ENCODE measurements at places on chromosomes 5 and 9.

GRCh38 chr5:2453781-2454180, 297.7 kb downstream of the IRX2 start:
- DNase-seq = no peak

GRCh38 chr9:23232831-23233230, 593.2 kb downstream of the ELAVL2 start:
- no peak for DNase-seq

DNA sequence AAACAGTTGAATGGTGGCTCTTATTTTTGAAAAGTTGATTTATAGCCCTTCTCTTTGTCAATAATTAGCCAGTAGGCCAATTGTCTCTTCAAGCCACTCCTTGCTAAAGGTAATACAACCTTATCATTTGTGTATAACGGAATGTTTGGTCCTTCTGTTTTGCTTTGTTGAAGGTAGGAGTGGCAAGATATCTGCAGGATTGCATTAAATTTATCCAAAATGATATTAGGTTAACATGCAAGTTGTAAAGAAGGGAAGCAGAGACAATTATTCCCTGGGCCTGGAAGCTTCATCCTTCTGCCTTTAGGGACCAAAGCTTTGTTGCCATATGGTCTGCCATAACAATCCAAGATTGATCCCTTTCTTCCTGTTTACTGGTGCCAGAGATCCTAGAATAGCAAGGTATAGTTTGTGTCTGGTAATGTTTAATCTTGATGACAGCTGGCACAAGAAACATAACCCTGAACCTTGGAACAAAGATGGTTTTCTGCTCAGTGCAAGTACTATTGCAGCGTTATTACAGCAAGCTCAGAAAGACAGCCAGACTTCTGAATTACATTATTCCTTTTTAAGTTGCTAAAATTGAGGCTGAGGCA, 15.5 kb upstream of the FSD1L start:
- DNase-seq = no peak

- no peak for DNase-seq
Measured at GRCh38 chr5:138439477-138440158, 761 bp downstream of the REEP2 start.

DNA sequence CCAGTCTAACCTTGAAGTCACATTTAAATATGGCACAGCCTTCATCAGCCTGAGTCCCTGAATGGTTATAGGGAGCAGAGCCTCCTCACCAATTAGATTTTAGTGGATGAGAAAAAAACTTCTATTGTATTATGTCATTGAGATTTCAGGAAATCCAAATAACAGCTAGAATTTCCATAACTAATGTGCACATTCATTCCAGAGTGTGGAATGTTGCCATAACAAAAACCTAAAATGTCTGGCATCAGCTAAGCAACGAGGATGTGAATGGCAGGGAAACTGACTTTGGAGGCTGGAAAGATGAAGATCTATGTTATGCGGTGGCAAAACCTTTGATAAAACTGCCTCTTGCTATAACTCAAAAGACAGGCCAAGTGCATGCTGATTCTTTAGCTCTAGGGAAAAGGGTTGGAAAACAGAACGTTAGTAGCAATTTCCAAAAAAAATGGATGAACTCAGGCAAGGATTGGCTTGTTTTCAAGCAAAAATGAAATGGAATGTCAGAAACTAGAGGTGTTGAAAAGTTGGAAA, 91.3 kb upstream of the NFIB start:
- no peak for DNase-seq

GRCh38 chr5:152584103-152584502, 179.0 kb upstream of the NMUR2 start:
- no peak for DNase-seq

DNA sequence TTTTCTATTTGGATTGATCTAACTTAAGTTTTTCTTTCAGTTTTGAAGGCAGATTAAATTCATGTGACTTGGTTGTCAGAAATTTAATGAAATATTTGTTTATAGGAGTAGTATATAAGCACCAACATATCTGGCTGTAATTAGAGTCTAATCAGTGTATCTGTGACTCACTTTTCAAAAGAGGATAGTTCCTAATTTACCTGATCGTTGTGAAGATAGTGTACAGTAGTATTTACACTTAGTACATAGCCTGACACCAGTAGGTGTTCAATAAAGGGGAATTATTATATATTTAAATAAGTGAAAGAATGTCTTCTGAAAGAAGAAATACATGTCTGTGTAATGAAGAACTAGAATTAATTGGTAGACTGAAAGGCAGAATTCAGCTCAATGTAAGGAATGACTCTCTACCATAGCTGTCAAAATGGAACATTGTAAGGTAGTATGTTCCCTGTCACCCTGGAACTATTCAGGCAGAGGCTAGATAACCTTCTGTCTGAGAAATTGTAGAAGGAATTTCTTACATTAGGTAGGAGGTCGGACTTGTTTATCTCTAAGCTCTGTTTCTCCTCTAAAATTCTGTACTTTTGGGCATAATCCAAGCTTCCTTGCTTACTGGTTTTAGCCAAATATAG, 8.6 kb downstream of the TGFBR1 start:
- DNase-seq = no peak

DNA sequence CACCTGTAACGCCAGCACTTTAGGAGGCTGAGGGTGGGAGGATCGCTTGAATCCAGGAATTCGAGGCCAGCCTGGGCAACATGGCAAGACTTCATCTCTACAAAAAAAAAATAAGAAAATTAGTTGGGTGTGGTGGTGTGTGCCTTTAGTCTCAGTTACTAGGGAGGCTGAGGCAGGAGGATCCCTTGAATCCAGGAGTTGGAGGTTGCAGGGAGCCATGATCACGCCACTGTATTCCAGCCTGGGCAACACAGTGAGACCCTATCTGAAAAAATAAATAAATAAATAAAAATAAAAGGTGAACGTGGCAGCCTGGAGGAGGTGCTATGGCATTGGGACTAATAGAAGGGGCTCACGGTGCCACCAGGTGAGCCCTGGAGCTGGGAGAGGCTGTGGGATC, 7.1 kb downstream of the FGFR4 start:
- no peak for DNase-seq

DNA sequence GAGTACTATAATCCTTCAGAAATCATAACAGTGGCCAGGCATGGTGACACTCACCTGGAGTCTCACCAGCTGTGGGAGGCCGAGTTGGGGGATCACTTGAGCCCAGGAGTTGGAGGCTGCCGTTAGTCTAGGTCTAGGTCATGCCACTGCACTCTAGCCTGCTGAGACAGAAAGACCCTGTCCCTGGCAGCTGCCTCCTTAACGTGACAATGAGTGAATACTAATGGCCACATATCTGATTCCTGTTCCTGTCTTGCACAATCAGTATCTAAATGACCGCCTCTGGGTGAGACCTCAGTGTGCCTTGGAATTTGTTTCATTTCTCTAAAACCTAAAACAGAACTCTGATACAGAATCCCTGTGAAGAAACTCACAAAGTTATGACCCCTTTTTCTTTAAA, 131.0 kb upstream of the DAB2 start:
- no peak for DNase-seq

DNA sequence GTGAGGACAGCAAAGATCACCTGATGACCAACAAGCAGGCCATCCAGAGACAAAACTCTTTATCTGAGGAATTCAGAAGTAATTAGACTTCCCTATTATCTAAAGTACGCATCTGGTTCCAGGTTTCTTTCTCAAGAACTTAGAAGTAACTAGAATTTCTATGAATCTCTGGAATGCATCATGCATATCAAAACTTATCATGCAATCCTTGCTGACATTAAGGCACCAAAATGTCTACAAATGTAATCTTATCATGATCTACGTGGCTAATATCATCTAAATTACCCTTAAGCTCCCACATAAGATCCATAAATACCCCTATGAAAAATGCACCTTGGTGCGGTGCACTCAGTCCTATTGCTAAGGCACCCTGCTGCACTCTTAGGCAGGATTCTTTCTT, 488.1 kb upstream of the TLE4 start:
- no peak for DNase-seq

- DNase-seq = peak; percentile 44
Measured at GRCh38 chr9:34271265-34272006, 57.6 kb downstream of the KIF24 start.

DNA sequence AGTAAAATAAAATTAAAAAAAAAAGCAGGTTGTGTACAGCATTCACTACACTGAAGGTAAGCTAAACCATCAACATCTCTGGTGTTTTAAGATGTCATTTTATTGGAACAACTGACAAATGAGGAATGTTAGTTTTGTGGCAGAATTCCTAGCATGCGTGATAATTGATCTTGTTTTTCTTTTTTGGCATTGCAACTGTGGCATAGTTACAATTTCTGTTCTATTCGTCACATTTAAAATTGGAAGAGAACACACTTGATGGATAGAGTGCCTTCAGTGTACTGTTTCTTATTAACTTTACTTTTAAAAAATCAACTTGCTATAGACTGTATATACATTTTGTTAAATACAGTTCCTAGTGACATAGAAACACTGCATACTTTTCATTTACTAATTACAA, 43.6 kb upstream of the TNFSF15 start:
- no peak for DNase-seq

- no peak for DNase-seq
Measured at GRCh38 chr9:129170229-129170628, 7.8 kb downstream of the IER5L start.

DNA sequence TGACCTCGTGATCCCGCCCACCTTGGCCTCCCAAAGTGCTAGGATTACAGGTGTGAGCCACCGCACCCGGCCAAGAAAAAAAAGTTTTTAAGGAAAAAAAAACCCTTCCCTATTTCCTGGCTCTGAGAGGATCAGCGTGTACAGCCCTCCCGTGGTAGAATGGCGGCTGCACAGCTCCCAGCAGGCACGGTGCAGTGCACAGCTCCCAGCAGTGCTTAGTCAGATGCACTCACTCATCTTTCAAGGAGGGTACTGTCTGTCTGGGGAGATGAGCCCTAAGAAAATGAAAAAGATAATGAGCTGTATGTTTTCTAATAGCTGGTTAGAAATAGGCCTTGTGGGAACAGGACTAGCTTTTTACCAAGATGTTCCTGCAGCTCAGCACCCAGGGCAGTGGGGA, 36.7 kb upstream of the SLC2A8 start:
- DNase-seq = no peak

- DNase-seq = no peak
Measured at GRCh38 chr5:133861161-133861737, 107.2 kb downstream of the C5orf15 start.

- no peak for DNase-seq
Measured at GRCh38 chr5:93572608-93573353, 8.2 kb downstream of the NR2F1-AS1 start.

GRCh38 chr9:136197930-136198604, 6.9 kb downstream of the LHX3 start:
- DNase-seq = no peak

GRCh38 chr9:134433101-134433500, 106.8 kb downstream of the RXRA start:
- no peak for DNase-seq

DNA sequence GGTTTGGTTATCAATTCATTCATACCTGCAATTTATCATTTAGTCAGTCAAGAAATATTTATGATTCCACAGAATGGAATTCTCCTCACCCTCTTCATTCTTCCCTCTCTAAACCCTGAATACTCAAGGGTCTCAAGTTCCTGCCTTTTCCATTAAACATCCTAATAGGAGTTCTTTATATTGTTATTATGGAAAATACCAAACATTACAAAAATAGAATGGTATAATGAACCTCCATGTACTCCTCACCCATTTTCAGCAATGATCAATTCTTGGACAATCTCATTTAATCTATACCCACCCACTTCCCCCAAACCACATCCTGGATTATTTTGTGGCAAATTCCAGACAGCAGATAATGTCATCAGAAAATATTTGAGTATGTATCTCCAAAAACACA, 74.5 kb downstream of the ADAMTS12 start:
- DNase-seq = no peak

- no peak for DNase-seq
Measured at GRCh38 chr9:94913550-94913949, 187.1 kb downstream of the AOPEP start.

DNA sequence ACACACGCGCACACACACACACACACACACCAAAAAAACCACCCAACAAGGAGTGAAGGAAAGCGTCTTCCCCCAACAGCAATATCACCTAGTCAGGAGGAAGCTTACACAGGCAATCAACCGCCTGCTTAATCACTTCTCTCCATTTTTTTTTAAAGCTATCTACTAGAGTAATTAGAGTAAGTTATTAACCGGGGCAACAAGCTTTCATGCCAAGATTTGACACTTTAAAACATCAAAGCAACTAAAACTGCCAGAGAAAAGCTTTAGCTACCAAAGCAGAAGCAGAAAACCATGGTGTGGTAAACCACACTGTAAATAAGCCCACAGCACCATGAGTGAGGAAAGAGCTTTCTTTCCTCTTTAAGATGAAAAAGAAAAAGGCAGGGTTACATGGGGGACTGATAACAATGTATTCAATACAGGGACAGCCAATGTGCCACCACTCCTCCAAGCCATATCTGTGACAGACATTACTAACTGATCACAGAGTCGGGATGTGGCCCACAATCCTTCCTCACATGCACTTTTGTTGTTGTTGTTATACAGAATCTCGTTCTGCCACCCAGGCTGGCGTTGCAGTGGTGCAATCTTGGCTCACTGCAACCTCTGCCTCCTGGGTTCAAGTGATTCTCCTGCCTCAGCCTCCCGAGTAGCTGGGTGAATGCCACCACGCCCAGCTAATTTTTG, 282.1 kb downstream of the CRB2 start:
- DNase-seq = no peak

GRCh38 chr5:65423623-65424022, 58.1 kb downstream of the ADAMTS6 start:
- DNase-seq = no peak

GRCh38 chr5:98827161-98827560, 53.7 kb downstream of the RGMB start:
- DNase-seq = no peak

- DNase-seq = peak; percentile 43
Measured at GRCh38 chr9:4095484-4095883, 204.4 kb downstream of the GLIS3 start.

DNA sequence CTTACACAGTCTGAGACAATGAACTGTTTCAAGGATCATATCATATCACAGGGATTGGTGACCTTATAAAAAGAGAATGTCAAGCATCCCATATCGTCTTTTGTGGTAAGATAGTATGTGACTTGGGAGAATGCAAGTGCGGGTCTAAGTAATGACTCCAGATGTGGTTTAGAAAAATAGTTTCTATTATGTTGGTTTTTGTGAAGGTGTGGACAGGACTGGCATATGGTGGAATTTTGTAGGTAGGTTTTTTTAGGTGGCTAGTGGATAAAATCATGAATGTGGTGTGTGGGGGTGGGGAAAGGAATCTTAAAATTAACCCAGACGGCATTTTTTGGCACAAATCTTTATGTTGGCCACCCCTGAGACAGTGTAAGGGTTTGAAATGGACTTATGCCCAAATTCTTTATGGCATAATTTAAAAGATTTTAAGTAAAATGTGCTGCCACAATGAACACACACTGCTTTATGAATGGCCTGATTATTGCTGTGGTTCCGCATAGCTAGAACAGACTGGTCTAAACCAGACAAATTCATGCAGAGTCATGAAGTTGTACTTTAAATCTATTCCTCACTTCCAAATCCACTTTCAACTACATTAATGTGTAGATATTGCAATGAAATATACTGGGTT, 204.8 kb upstream of the HAPLN1 start:
- no peak for DNase-seq

GRCh38 chr5:151800532-151800931, 28.8 kb downstream of the G3BP1 start:
- DNase-seq = no peak

GRCh38 chr5:76679231-76679630, 36.7 kb upstream of the F2R start:
- no peak for DNase-seq

- no peak for DNase-seq
Measured at GRCh38 chr5:30856242-30856641, 337.2 kb upstream of the CDH6 start.

Measured in right renal cortex interstitium (tissue), 3 donors.